Activated CD4-positive, alpha-beta T cell treated with anti-CD3 and anti-CD28 coated beads for 1 hour (primary cell): ENCODE measurements at places on chromosomes 1 and 21.

GRCh38 chr21:26448751-26449150 is 124.3 kb downstream of the CYYR1 start:
- DNase-seq: no peak

GRCh38 chr1:26862781-26863684 is at the start of gene SFN:
Gene SFN, plus strand, starts transcription at chr1:26863149. Its CDS starts 64 bp downstream, at chr1:26863213.
- peak; percentile 21 for DNase-seq

DNA sequence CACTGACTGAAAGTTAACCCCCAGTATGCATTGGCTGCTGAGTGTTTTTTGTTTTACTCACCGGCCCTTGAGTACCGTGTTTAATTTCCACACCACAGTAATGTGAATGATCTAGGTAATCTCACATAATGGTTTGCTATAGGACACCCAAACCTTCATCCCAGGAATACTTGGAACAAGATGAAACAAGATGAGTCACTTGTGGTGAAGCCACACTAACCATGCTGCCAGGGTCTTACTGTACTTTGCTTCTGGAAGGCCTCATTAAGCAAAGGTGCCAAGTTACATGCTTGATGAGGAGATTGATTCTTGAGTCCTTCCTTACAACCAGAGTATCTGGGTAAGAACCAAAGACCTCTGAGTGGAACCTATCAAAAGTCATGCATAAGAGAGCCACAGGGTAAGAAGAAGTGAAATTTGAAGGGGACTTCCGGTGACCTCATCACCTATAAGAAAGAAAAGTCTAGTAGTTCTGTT is 163.3 kb downstream of the NRIP1 start:
- no peak for DNase-seq

GRCh38 chr1:49351768-49352167 is 575.1 kb upstream of the BEND5 start:
- DNase-seq: no peak

GRCh38 chr1:111973150-111973790 is 16.2 kb downstream of the KCND3 start:
- no peak for DNase-seq

DNA sequence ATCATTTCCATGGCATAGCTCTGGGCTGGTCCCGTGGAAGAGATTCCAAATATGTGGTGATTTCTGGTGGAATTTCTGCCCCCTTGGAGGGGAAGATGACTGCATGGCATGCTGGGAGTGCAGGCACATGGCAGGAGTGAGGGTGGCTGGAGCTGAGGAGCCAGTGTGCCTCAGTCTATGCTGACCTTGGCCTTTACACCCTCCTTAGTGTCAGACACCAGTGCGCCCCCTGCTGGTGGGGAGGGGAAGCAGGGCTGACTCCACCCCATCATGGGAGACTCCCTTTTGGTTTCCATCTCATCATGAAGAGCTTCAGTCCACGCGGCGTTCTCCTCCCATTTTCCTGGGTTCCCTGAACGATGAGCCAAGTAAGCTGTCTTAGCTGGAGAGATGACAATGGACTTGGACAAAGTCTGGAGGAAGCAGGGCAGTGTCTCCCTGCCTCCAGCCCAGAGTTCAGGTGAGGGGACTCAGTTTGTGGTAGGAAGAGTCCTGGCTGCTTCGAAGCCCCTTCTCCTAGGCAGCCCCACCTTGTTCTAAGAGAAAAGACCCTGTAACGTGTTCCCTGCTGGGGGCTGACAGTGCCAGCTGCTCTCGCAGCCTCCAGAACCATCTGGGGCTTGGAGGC is 10.3 kb downstream of the ALX3 start:
- DNase-seq: peak; percentile 54

DNA sequence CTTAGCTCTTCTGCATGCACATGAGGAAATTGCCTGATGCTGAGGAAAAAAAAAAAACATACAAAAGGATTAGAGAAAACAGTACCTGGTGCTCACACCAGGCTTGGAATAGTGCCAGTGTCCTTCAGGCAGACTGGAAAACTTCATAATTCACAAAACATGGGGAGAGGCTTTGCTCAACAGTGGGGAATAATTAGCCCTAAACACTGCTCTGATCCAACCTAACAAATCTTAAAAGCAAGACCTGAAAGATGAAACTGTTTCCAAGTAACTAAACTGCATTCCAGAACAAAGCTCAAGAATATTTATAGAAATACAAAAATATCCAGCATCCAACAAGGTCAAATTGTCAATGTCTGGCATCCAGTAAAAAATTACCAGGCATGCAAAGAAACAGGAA is 124.8 kb downstream of the AK5 start:
- no peak for DNase-seq

- DNase-seq: no peak
Measured at GRCh38 chr21:27122686-27123085, 155.8 kb upstream of the ADAMTS5 start.

GRCh38 chr1:230128569-230129285 is 61.7 kb downstream of the GALNT2 start:
- DNase-seq: no peak

DNA sequence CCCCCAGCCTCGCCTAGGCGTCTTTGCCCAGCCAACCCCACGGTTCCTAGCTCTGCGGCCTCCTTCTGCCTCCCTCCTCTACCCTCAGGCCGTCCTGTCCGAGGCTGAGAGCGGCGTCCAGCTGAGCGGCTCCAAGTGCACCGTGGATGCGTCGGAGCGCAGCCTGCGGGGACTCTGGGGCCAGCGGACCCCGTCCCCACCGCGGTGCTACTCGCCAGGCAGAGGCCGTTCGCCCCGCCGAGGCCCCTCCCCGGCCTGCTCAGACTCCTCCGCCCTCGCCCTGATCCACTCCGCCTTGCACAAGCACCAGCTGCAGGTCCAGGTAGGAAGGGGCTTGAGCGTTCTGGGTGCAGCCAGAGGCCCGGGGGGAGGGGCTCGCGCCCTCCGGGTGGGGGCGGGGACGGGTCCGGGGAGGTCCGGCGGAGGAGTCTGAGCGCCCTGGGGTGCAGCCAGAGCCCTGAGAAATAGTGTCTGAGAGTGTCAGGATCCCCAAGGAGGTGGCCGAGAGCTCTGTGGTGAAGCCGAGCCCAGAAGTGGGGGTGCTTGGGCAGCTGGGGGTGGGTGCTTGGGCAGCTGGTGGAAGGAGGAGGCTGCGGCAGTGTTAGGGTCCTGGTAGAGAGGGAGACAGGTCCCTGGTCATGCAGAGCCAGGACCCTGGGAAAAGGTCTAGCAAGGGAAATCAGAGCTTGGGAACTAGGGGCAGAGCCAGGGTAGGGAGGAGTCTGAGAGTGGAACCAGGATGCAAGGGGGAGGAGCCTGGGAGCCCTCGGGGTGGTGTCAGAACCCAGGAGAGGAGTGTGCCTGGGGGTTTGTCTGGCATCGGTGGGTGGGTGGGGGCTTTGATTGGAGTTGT is 3.2 kb upstream of the NBPF3 start:
- DNase-seq: no peak

- no peak for DNase-seq
Measured at GRCh38 chr1:111742938-111743549, 3.8 kb upstream of the INKA2 start.

DNA sequence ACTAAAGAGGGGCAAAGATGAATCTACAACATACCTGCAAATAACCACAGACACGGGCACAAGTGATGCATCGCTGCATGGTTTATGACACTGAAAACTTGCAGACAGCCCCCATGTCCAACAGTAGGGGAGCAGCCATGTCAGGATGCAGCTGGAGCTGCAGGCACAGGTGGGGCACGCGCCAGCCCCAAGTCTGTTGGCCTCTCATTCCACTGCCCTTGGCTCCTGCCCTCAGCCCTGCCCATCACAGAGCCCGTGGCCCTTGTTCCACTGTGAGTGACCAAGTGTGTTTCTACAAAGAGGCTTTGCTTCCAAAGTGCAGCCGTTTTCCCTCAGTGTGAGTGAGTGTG is 3.2 kb upstream of the PADI4 start:
- no peak for DNase-seq

DNA sequence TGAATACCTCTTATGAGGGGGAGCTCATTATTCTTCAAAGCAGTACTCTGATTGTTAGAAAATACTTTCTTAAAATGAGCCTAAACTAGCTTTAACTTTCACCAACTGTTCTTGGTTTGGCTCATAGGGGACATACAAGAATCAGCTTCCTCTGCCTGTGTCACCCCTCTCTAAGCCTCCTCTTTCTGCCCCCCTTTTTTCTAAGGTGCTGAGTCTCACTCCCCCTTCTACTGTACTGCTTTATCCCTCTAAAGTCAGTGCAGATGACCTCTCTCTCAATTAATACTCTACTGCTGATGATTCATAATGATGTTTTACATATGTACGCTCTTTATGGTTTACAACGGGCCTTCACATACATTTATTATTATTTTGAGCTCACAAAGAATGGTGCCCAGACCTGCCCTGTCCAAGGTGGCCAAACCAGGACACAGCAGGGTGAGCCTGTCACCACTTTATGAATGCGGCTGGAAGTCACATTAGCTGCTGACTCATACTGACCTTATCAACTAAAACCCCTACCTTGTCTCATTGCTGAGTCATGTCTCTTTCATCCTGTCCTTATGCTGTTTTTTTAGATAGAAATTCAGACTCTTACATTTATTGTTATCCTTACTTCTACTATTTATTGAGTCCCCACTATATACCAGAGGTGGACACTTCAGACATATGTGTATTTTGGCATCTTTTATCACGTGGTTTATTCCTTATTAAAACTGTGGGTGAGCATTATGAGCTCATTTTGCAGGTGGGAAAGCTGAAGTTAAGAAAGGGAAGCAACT is 126.9 kb downstream of the RNF220 start:
- DNase-seq: no peak

DNA sequence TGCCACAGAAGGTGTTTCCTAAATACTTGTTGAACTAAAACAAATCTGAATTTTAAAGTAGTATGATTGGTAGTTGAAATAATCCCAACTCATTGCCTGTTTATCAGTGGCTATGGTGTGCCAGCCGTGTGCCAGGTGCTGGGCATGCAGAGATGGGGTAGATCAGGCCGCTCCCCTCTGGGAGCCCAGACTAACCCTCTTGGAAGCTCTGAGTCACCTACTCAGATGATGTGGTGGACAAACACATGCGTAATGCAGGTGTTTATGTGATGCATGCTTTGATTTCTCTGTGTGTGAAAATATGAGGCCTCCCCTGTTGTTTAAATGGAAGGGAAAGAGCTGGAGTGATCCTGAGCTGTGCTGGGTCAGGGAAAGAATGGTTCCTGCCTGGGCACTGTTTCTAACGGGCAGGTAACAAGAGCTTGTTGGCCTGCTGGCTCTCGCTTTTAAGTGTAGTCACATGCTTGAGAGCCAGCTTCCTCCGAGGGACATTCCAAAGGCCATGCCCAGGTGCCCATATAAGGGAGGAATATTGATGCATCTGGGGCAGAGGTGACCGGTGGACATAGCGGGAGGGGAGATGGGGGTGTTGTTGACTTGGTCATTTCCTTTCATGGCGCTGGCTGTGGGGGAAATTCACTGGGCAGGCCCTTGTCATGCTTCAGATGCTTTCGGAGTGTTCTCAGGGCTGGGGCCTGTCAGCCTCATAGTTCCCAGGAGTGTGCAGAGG is 10.2 kb downstream of the MFN2 start:
- no peak for DNase-seq

DNA sequence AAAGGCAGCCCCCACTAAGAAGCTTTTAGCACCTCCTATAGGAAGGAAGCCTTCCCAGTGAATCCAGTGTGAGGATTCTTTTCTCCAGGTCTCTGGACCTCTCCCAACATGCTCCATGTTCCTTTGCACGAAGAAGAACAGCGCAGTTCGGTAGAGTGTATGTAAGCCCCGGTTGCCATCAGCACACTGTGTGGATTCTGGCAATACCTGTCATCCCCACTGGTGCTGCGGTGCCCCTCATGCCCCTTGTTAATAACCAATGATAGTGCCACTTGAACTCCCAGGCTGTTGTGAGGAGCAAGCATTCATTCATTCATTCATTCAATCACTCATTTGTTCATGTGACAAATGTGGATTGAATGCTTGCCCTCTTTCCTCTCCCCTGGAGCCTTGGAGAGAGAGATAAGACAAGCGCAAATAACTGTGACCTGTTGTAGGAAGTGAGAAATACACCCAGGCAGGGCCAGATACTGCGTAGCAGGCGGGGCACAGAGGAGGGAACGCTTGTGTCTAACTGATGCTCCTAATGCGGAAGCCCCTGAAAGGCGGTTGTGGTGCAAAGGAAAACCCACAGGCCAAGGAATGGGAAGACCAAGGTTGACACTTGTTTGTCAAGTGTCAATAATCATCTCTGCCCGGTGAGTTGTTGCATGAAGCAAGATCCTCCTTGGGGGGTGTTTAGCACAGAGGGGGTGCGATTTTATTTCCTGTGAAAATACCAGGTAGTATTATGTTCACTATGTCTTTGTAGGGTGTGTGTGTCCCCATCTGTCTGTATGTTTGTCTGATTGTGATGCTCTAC is 9.8 kb downstream of the LGR6 start:
- DNase-seq: no peak

DNA sequence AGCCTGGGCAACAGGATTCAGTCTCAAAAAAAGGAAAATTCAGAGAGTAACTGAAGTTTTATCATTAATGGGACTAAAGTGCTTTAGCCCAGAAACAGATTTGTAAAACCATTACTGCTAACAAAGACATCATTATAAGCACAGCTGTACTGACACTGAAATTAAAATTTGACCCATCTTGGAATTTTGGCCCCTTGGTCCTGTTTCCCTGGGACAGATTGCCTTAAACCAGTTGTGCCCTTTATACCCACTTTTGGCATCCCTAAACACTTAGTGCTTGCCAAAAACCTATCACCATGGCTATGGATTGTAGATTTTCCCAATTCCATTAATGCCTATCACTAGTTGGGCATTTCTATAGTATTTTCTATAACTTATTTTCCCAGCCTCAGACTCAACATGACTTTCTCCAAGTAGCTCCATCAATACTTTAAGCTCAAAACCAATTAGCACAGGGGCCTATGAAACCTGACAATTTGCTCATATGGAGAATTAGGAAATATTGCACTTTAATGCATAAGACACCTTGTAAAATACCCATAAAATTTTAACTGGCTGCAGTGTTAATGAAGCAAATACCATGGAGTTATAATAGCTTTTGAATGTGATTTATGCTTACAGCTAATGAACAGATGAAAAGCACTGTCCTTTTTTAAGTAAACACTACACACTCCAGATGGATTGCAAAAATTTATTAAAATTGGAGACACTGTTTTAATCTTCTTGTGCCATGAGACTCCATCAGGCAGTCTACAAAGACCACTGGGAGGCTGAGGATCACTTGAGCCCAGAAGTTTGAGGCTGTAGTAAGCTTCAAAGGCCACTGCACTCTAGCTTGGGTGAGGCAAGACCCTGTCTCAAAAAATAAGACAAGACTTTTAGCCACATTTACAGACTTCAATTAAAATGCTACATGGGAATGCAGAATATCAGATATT is 4.3 kb downstream of the GAS5 start:
- no peak for DNase-seq

DNA sequence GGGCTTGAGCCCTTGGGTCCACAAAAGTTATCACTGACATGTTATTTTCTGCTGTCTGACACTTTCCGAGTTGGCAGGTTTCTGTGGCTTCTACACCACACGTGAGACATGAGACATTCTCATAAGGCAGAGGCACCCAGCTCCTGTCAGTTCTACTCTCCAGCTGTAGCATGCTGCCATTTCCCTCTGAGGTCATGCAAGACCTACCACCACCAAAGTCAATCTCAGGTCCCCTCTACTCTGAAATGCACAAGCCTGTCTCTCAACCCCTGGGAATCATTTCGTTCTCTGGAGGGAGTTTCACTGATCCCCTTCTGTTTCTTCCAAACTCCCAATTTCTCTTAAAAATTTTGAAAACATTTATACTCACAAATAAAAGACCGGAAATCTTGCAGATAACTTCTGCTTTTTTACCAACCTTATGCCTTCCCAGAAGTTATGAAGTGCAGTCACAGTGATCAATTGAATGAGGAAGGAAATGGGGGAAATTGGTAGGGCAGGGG is 39.5 kb upstream of the CR2 start:
- DNase-seq: no peak

GRCh38 chr21:29182691-29183092 is 52.2 kb downstream of the MAP3K7CL start:
- no peak for DNase-seq
